ENCODE measurements at places on chromosomes 3 and 15.
A peak's percentile ranks its signal among the peaks of the same experiment; 100 is the strongest.

DNA sequence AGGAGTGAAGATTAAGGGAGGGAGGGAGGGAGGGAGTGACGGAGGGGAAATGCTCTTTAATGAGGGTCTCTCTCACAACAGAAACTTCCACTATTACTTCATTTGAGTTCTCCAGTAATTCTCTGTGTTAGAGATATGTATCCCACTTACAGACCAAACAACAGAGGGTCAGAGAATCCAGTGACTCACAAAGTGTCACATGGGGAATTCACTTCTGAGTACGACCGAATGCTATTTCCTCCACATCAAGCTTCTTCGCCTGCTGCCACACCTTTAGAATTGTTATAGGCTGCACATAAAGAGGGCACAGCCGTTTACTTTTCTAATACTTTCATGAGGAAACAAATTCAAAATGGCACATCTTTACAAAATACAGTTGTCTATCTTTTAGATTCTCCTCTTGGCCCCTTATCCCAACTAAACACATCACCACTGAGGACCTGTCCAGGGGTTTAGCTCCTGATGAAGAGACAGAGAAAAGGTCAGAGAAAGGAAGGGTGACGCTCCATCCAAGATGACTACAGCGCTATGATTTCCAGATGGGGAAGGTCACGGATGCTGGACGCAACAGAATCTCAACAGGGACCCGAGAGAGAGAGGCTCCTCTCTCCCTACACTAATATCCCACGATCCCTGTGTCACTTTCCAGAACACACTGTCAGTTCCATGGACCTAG, 119.0 kb downstream of the XXYLT1 start:
- no peak for DNase-seq

DNA sequence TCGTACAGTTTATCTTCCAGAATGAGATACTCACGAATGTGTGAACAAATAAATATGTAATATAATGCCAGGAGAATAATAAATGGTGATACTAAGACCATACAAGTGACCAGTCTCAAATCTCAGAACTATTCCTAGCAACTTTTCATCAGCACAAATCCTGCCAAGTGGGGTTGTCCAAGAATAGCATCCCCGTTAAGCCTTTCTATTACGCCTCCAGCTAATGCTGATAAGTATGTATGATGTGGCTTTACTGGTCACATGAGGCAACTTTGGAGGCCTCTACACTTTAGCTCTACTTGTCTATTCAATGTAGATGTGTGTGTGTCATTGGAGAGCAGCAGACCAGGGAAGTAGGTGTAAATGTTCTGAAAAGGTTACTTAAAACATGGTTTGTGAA, 129.5 kb downstream of the KCNMB2 start:
- DNase-seq: no peak

DNA sequence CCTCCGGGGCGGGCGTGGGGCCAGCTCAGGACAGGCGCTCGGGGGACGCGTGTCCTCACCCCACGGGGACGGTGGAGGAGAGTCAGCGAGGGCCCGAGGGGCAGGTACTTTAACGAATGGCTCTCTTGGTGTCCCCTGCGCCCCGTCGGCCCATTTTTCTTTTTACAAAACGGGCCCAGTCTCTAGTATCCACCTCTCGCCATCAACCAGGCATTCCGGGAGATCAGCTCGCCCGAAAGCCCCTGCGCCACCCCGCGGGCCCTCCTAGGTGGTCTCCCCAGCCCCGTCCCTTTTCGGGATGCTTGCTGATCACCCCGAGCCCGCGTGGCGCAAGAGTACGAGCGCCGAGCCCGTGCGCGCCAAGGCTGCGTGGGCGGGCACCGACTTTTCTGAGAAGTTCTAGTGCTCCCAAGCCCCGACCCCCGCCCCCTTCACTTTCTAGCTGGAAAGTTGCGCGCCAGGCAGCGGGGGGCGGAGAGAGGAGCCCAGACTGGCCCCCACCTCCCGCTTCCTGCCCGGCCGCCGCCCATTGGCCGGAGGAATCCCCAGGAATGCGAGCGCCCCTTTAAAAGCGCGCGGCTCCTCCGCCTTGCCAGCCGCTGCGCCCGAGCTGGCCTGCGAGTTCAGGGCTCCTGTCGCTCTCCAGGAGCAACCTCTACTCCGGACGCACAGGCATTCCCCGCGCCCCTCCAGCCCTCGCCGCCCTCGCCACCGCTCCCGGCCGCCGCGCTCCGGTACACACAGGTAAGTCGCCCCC, at the start of gene THBS1:
Gene THBS1 (plus strand): TSS at position 595 of the 757 bp plus-strand sequence. CDS start 779 bp downstream, outside the sequence.
- peak; percentile 91 for DNase-seq

GRCh38 chr3:125221831-125222230, 9.3 kb upstream of the SLC12A8 start:
- DNase-seq: no peak

DNA sequence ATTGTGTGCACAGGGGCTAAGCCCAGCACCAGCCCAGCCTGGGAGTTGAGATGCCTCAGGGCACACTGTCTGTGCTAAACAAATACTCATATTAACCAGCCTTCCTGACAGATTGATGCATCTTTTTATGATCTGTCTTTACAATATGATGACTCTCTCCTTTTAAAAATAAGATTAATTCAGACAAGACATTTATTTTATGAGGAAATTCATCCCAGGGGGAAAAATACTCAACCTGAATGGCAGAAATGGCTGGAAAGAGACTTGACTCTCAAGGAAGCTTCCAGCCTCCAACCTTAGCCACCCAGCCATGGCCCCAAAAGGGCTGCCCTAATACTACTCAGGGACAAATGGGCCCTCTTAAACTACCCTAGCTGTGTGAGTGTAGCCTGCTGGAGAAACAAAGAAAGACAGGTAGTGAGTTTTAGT, 46.9 kb downstream of the NOX5 start:
- no peak for DNase-seq

GRCh38 chr3:138063416-138063815, 52.0 kb downstream of the DZIP1L start:
- DNase-seq: no peak

Measured in adrenal gland (tissue), 19 donors.